GM12864 (cell line): ENCODE measurements at places on chromosomes 2 and 18.

DNA sequence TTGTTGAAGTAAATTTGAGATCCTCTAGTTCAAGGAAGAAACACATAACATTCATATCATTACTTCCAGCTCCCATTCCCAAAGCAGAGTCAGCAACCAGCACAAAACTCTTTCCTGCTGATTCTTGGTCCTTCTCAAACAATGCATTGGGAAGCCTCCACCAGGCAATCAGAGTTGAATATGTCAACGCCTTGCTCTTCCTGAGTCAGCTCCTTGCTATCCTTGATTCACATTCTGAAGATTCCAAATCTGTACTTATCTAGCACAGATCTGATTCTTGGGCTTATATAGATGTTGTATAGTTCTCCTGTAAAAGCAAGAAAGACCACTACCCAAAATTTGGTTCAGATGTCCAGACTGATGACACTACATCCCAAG, 29.6 kb downstream of the CFAP210 start:
- DNase-seq: no peak

GRCh38 chr2:217795067-217795466, 207.7 kb downstream of the TNS1 start:
- no peak for DNase-seq

DNA sequence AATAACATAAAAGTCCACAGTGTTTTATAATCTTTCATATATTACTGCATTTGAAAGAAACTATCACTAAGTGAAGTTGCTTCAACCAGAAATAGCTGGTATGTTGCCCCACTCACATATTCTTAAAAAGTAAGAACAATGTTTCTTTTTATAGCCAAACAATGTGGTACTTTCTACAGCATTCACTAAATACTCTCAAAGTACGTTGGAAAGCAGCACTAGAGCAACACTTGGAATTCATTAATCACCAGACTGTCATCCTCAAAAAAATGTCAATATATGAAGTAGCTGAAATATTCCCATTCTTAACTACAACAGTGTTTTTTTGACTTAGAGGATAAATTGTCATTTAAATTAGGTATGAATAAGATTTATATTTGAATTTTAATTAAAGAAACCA, 32.8 kb downstream of the COBLL1 start:
- no peak for DNase-seq

- DNase-seq: no peak
These were observed 9.9 kb downstream of the AQP12B start for GRCh38 chr2:240672701-240673190.

DNA sequence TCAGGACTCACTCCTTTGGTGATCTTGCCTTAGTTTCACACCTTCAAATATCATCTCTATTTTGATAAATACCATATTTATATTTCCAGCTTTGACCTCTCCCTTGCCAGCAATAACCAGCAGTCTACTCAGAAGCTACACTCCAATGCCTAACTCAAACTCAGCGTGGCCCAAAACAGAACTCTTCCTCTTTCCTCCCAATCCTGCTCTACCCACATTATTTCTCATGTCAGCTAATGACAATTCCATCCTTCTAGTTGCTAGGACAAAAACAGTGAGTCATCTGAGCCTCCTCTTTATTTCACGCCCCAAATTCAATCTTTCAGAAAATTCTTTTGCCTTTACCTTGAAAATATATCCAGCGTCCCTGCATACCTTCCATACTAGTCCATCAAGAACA, 23.5 kb downstream of the CYRIA start:
- DNase-seq: no peak

GRCh38 chr2:30938196-30938595, 130.9 kb upstream of the CAPN13 start:
- no peak for DNase-seq
